ENCODE measurements at places on chromosomes 7 and 10.
A peak's percentile ranks its signal among the peaks of the same experiment; 100 is the strongest.

- peak; percentile 14 for DNase-seq
Observed at GRCh38 chr7:7911369-7912123, 57.0 kb upstream of the GLCCI1 start.

GRCh38 chr10:33025039-33025438 is 67.0 kb upstream of the ITGB1 start:
- no peak for DNase-seq

GRCh38 chr10:47371629-47372485 is 12.2 kb downstream of the ZNF488 start:
- DNase-seq, result no peak

- peak; percentile 20 for DNase-seq
Observed at GRCh38 chr10:80500572-80501380, 36.9 kb upstream of the SH2D4B start.

- no peak for DNase-seq
Observed at GRCh38 chr10:47264797-47265281, 35.2 kb upstream of the GDF10 start.

GRCh38 chr10:69232736-69233480 is 12.8 kb downstream of the HKDC1 start:
- DNase-seq, result no peak

DNA sequence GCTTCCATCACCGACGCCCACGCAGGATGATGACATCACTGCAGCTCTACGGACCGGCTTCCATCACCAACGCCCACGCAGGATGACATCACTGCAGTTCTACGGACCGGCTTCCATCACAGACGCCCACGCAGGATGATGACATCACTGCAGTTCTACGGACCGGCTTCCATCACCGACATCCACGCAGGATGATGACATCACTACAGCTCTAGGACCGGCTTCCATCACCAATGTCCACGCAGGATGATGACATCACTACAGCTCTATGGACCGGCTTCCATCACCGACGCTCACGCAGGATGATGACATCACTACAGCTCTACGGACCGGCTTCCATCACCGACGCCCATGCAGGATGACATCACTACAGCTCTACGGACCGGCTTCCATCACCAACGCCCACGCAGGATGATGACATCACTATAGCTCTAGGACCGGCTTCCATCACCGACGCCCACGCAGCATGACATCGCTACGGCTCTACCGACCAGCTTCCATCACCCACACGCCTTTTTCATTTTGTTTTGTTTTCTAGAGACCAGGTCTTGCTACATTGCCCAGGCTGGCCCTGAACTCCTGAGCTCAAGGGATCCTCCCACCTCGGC is 29.5 kb downstream of the GPER1 start:
- DNase-seq, result no peak

DNA sequence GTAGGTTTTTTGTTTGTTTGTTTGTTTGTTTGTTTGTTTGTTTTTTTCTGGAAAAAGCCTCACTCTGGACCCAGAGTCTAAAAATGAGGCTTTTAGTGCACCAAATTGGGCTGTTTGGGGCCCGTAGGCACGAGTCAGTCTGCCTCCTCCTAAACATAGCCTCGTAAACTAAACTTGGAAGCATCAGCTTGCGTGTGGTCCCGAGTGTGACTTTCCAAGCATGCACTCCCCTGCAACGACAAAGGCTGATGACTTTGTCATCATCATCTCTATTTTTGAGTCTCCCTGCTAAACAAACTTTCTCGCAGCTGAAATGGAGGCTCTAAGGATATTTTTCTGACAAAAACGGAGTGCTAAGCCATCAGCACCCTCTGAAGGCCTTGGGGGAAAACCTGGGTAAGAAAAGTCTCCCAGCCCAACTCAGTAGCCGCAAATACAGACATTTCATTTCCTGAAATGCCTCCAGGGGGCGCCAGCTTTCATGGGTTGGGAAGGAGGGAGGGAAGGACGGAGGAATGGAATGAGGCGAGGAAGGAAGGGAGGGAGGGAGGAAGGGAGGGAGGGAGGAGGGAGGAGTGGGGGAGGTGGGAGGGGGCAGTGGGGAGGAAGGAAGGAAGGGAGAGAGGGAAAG is 245.9 kb downstream of the KCNMA1 start:
- peak; percentile 92 for DNase-seq

DNA sequence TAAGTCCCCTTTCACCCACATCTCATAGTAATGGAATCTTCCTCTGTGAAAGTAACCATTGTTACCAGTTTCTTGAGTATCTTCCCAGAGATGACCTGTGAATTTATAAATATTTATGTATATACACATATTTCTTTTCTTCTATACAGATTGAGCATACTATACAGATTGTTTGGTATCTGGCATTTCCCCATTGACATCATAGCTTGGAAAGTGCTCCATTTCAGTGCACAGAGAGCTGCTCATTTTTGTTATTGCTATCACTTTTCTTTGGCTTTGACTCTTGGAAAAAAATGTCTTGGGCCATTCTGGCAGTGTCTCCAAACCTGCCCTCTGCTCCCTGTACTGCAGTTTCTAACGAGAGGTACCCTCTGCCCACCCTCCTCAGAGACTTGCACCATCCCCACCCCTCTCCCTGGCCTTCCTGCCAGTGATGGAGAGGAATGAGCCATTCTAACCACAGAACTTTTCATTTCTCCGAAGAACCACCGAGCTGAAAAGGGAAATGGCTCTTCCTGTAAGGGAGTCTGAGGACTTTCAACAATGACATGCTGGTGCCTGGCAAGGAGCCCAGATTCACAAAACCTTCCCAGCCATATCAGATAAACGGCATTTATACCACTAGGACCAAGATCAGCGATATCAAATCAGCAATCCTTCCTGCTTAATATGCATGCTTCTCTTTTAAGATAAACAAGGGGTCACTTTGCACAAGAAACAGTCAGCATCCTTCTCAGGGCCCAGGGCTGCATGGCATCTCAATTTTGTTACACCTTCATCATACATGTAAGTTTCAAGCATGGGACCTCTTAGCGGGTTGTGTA is 19.7 kb upstream of the CCSER2 start:
- DNase-seq, result no peak

- DNase-seq, result no peak
Observed at GRCh38 chr7:28802450-28802849, 155.7 kb downstream of the TRIL start.

DNA sequence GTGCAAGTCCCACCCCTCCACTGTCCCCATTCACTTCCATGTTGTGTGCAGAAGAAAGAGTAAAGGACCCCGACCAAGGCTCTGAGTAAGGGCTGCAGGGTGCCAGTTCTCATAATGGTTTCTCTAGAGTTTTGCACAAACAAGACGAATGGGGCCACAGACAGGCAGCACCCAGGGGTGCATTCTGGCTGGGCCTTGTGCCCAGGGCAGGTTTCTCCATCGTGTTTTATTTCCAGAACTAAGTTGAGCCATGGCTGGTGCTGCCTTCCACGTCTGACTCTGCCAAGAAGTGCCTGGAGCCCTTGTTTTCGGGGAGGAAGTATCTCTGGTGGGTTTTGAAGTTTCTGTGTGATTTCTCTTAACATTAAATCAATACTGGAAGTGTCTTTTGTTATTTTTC is 95.0 kb upstream of the SDK1 start:
- DNase-seq, result no peak

GRCh38 chr10:91389636-91390512 is 20.3 kb upstream of the HECTD2 start:
- peak; percentile 77 for DNase-seq

GRCh38 chr10:74307061-74307651 is 156.1 kb downstream of the ADK start:
- DNase-seq, result no peak

GRCh38 chr10:121064491-121064890 is 213.3 kb downstream of the WDR11 start:
- peak; percentile 76 for DNase-seq

DNA sequence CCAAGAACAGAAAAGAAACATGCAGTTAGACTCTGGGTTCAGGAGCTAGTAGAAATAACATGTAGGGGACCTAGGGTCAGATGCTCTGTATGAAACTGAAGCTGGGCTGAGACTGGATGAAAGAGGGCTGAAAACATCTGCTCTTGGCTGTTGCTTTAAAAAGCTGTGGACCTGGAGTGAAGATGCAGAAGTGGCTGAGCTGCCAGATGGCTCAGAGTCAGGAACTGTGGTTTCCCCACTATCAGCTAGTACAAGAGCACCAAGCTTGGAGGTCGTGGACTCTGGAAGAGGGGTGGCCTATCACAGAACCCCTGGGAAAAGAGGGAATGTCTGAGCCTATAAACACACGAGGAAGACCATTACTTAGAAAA is 5.9 kb downstream of the ADK start:
- DNase-seq, result peak; percentile 25

- no peak for DNase-seq
Observed at GRCh38 chr7:88233828-88234227, 14.0 kb upstream of the SRI start.

DNA sequence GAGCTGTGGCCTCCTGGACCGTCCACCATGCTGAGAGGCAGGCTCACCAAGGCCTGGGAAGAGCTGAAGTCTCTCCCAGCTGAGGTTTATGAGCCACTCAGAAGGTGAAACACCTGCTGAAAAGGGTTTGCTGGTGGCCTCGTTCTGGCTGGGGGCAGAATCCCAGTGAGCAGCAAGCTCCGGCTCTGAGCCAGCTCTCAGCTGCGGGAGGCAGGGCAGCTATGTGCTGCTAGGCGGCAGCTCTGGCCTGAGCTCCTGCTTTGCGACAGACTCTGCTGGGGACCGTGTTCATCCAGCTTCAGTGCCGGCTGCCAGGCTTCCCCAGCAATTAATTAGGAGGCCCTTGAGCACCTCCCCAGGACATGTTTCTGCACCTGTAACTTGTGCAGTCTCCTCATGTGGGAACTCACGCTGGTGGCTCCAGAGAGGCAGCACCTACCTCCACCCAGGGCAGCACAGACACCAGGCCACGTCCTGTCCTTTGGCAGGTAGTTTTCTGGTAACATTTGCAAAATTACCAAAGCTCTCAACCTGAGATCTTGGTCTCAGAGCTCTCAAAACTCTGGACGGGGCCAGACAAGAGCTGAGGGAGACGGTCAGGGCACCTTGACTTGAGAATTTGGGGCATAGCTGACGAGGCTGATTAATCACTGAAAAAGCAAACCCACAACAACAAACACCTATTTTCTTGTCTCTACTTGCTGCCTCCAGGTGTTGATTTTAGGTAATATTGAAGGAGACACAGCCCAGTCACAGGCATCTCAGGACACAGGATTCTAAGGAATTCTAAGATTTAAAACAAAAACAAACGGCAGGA is 185.0 kb downstream of the TCERG1L start:
- DNase-seq, result no peak

DNA sequence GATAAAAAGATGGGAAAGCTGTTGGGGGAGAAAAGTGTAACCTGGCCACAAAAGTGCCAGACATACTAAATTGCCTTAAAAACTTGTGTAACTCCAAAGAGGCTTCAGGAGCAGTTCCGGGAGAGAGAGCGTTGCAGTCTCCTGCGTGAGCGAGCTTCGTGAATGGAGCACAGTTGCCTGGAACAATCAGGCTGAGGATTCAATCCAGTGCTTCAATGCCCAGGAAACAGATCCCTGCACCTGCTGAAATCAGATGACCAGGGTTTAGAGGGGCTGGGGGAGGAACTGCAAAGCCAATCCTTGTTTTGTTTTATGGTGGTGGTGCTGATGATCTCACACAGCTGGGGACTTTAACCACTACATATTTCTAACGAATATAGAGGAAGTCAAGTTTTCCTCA is 398.3 kb downstream of the DPP6 start:
- DNase-seq, result no peak

- DNase-seq, result no peak
Observed at GRCh38 chr10:102657984-102658724, 13.9 kb downstream of the TRIM8 start.

DNA sequence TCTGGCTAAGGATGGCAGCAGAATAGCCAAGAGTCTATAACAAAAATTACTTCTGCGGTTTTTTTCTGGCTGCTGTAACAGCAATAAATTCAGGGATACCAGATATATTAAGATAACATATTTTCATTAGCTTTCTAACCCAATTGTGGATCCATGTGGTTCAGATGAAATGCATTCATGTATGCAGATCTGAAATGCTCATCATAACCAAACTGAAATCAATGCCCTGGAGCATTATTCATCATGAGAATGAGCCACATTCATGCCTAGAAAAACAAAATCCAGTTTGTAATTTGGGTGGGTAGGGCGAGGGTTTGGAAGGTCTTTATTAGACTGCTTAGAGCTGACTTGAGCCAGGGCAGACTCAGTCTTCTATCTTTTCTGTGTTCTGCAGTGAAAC is 69.8 kb upstream of the SEMA3A start:
- DNase-seq, result no peak

DNA sequence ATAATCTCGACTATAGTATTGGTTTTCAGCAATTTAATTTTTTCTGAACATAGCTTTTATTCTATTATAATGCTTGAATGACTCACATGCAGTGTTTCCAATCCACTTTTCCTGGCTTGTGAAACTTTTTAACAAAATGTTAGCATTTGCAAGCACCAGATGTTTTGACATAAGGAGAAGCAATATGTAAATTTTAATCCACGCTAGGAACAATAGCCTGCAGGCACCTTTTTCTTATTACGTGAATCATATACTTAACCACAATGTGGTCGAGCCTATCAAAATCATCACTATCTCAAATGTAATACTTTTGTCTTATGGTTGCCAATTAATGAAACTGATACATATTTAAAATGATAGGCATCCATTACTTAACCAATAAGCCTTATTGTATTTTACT is 97.1 kb downstream of the TFEC start:
- DNase-seq, result no peak

DNA sequence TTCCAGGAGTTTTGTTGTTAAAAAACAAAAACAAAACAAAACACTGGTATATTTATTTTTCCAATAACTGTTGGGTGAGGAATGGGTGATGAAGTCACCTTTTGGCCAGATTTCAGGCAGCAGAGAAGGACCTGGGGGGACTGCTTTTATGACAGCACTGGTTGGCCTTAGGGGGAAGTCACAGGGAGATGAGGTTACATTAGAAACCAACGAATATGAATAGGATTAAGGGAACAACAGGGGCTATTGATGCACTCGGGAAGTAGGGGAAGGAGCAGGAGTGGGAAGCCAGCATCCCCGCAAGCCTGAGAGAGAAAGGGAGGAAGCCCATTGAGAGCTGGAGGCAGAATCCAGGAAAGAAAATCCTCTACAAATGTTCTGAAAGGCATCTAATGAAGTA is 958.4 kb downstream of the TYW1 start:
- DNase-seq, result no peak
